Suppressor macrophage treated with lipopolysaccharide for 4 hours (primary cell): ENCODE measurements at places on chromosomes 13 and 19.

DNA sequence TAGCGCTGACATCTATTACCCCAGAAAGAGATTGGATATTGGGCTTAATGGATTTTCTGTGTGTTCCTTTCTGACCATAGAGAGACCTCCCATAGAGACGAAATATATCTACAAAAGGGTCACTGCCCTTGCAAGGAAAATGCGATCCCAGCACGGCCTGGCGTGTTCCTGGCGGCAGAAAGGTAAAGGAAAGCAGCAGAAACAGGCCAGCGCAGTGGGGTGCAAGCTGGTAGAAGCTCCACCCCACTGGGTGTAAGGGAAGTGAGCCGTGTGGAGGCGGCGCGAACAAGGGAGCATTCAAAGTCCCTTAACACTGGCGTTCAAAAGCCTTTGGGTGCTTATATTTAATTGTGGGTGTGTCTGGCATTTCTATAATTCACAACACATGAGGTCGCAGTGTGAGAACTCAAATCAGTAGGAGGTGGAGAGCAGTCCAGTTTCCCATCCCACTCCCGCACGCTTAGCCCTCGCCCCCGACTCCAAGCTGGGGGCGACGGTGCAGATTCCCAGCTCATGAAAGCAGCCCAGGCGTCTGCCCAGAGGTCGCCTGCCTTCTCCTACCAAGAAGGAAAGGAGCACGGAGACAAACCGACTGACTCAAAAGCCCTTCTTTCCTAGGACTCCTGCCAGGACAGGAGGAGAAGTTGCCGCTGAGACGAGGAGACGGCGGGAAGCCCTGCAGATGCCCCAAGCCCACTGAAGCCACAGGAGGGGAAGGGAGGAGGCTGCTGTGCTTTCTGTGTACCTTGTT, 478.4 kb downstream of the FOXO1 start:
- DNase-seq: no peak

DNA sequence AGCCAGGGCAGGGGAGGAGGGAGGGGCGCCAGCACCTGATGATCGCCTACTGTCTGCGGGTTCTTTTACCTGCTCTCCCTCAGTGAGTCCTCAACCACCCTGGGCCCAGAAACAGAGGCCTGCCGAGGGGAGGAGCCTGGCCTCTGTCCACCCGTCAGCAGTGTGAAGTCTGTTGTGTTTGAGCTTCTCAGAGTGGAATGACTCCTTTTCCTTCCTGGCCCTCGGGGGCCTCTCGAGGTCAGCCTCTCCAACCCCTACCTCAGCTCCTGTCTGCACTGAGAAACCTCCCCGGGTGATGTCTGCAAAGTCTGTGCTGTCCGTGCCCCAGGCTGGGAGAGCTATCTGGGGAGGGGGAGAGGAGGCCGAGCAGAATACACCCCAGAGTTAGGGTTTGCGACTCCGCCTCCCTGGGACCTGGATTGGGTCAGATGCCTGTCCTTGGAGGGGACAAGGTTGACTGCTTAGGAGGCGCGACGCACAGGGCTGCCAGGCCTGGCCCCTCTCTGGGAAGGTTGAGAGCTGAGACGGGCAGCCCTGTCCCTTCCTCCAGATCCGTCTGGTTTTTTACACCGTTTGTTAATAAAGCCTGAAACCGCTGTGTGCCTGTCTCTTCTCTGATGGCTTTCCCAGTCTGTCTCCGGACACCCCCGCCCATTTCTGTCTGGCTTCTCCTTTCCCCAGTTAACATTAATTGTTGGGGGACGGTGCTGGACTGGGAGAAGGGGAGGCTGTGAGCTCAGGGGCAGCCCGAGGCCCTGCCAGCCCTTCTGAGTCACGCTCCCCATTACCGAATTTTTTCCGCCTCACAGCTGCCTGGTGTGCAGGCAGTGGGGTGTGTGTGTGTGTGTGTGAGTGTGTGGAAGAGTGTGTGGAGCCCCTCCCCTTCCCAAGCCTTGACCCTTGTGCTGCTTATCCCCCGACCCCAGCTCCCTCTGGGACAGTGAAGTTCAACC, 989 bp upstream of the SSC5D start:
- DNase-seq: no peak

- DNase-seq: no peak
Observed at GRCh38 chr13:77653301-77653700, 44.2 kb upstream of the SLAIN1 start.

GRCh38 chr13:102779436-102780159, 6.0 kb upstream of the TEX30 start:
- DNase-seq: no peak

GRCh38 chr19:48826606-48827020, 9.7 kb downstream of the HSD17B14 start:
- no peak for DNase-seq

- DNase-seq: peak; percentile 66
Observed at GRCh38 chr19:38386971-38387549, 774 bp downstream of the GGN start.

DNA sequence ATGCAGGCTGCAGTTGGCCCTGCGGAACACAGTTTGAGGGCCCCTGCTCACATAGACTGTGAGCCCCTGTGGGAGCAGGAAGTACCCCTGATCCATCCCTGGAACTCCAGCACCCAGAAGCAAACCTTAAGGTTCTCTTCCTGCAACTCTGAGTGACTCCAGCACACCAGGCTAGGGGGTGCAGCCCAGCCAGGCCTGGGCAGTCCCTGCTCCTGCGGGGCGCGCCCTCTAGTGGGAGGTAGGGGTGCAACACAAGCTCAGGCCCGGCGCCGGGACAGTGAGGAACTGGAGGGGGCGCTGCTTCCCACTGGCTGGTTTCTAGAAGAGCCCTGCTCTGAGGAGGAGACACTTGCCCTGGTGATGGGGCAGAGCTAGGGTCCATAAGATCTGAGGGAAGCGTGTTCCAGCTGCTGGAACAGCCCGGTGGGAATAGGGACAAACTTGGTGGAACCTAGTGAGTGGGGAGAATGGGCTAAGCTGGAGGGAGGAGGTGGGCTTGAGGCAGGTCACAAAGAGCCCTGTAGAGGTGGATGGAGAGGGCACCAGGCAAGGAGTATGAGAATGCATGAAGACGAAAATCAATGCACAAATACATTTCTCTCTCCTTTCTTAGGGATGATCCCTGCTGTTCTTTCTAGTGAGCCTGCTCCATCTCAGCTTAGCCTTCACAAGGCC, 5.0 kb downstream of the ZSCAN5A start:
- DNase-seq: peak; percentile 57

DNA sequence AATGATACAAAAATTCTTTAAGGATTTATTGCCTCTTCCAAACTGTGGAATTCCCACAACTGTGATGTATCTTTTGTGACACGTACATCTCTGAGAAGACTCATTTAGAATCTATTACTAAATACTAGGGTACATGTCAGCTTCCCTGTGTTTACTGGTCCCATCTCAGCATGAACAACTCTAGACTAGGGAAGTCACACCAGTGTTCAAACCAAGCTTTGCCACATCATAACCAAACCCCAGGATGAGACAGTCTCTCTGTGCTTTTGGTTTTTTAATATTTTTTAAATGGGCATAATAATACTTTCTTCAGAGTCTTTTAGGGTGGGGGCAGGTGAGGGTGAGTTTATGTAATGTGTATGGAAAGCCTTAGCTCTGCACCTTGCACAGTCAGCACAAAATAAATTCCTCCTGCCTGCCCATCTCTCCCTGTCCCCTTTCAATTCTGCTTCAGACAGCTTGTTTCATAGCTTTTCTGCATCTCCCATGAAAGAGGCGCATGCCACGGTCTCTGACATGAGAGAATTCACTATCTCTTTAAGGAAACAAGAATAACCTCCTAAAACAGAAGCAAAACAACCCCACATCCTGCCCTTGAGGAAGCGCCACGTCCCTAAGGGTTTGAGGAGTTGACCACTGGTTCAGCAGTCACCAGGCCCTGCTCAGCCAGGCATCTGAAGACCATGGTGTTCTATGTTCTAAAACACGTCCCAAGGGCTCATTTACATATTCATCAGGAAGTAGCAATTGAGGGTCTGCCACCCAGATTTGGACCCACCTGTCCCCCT, 174.5 kb downstream of the USP12 start:
- DNase-seq: no peak

DNA sequence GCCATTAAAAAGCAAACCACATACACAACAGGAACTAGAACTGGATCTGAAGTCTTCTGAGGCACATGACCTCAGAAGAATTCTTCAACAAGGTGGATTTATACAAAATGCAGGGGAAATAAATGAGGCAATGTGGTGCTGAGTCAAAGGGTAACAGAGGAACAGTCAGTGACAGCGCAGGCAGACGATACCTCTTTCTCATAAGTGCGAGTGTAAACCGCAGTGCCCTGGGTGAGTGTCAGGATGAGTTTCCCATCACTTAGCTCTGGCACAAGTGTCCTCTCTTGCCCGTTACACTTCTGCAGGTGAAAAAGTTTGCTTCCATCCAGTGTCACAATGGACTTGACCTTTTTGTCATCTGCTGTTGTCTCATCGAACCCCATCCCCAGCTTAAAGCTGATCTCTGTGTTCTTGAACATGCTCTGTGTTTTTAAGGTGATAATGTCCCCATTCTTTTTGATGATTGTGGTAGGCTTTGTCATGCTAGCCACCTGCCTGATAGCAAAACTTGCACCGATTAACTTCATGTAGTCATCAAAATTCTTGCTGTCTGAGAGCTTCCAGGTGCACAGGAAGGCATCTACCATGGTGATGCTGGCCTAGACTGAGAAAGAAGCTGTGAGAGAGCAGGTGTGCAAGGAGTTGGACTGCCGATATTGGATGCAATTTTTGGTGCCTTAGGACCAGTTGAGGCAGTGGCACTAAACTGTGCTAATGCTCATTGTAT, 97.3 kb downstream of the AKAP11 start:
- DNase-seq: no peak

DNA sequence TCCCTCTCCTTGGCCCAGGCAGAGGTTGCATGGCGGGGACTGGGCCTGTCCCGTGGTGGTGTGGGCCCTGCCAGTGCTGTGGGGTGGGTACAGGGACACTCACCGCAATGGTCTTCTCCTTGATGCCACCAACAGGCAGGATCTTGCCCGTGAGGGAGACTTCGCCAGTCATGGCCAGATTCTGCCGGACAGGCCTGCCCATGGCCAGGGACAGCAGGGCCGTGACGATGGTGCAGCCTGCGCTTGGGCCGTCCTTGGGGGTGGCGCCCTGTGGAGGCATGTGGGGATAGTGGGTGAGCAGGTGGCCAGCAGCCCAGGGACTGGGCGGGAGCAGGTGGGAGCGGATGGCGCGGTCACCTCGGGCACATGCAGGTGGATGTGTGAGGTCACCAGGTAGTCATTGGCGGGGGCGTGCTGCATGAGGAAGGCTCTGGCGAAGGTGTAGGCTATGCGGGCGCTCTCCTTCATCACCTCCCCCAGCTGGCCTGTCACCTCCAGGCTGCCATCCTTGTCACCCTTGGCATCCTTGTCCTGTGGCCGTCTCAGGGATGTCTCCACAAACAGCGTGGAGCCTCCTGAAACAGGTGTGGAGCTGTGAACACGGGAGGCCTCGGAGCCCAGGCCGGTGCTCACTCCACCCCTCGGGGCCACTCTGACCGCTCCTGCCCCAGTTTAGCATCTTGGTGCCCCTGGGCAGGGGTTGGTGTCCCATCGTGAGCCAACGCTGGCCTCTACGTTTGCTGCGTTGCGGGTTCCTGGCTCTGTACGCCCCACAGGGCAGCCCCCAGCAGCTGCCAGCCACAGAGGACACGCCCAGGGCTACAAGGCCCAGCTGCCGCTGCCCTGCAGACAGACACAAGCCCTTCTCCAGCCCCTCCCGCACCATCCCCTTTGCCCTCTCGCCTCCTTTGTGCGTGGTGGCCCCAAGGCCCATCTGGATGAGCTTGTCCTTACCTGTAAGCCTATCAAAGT, 3.4 kb downstream of the RPL36 start:
- DNase-seq: no peak

- DNase-seq: no peak
Observed at GRCh38 chr13:40874138-40874779, 84.8 kb downstream of the SLC25A15 start.

DNA sequence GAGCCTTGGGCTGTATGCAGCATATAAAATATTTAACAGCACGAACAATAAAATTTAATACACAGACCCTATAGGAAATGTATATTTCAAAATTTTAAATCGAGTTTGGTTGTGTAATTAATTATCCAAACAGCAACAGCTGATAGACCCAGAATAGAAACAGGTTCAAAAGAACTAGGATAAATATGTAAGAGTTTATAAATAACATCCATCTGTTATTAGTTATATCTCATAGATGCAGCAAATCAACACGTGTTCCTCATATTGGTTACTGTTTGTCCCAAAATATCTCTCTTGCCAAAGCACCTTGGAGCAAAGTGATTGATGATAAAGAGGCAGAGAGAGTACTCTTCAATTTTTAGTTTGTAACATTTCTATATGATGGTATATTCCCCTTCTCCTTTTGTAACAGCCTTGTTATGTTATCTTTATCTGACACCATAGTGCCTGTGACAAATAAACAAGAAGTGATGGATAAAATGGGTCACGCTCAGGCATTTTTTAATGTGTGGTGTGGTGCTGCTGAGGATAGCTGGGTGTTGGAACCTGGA, 260.6 kb upstream of the NBEA start:
- DNase-seq: no peak

- DNase-seq: no peak
Observed at GRCh38 chr19:16235811-16236652, 38.3 kb downstream of the AP1M1 start.

GRCh38 chr19:29614046-29614445, 8.0 kb downstream of the POP4 start:
- DNase-seq: no peak

DNA sequence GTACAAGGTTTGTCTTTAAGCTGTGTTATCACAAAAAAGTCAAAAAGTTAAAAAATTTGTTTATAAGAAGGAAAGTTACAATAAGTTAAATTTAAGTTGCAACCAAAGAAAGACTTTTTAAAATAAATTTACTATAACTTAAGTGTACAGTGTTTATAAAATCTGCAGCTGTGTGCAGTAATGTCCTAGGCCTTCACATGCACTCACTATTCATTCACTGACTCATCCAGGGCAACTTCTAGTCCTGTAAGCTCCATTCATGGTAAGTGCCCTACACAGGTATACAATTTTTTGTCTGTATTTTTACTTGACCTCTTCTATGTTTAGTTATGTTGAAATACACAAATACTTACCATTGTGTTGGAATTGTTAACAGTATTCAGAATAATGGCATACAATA, 667.9 kb upstream of the SLITRK5 start:
- DNase-seq: no peak

DNA sequence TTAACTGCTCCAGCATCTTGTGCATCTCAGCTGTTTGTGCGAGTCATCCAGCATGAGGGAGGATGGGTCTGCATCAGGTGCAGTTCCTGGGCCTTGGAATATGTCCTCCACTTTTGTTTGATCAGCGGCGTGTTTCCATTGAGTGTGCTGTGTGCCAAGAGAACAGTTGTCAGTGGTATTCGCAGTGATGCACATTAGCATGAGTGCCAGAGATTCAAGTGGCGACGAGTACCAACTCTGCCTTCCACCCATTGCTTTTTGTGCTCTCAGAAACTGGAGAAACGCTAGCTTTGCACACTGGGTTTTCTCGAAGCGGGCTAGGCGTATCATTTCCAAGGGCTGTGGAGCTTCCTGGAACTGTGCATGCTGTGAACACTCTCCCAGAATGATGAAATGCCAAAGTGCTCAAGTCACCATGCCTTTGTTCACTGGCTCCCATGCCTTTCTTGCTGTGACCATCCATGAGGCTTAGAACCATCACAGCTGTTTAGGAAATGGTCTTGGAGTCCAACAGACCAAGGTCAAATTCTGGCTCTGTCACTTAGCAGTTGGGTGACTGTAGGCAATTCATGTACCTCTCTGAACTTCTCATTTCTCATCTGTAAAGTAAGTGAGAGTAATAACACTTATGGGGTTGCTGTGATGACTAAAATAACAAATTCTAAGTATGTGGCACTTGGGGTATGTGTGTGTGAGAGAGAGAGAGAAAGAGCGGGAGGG, 18.4 kb downstream of the LRCH1 start:
- no peak for DNase-seq
